ENCODE measurements at places on chromosomes 12 and 14.
A peak's percentile ranks its signal among the peaks of the same experiment; 100 is the strongest.

DNA sequence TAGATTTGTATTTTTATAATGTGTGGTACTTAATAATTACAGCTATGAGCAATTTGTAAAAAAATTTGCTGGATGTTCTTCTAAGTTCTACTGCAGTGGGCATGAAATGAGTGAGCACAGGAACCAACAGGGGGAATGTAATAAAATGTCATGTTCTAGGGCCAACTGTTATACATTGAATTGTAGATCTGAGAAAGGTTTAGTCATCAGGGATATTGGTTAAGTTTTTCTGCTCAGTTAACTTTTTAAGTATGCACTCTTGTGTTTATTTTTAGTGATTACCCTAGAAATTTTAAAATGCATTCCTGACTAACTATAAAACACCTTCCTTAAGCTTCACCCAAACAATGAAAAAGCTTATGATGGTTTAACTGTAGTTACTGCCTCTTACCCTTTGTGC, 101.8 kb downstream of the CAND1 start:
- DNase-seq = no peak

GRCh38 chr12:132075026-132075713, 68.9 kb downstream of the DDX51 start:
- DNase-seq = no peak

DNA sequence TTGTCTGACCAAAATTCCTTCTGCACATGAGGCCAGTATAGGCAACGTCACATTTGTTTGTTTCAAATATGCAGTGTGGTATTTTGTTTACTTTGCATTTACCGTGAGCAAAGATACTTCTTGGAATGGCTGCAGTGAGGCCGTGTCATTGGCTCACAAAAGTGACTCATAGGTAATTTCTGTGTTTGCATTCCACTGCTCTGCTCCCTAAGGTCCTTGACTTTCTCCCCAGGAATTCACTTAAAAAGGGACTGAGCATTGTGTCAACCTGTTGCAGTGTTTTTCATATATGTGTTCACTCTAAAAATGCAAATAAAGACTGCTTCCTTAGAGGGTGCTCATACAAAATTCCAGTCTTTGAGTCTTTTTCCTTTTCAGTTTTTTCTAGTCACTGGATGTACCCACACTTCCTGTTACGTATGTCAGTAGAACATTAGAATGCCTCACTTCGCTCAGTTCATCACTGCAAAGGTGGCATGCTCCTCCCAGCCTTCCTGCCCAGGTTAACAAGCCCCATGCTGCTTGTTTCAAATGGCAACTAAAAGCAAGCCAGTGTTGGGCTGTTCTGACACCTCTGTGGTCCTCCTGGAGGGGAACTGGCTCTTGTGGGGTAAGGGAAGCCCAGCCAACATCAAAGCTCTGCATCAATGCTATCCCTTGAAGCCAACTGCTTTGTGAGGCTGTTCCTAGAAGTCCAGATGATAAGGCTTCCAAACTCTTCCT, 9.1 kb downstream of the C12orf76 start:
- DNase-seq = peak; percentile 4

- DNase-seq = no peak
These were observed 3.9 kb downstream of the CEP170B start for GRCh38 chr14:104868811-104869572.

DNA sequence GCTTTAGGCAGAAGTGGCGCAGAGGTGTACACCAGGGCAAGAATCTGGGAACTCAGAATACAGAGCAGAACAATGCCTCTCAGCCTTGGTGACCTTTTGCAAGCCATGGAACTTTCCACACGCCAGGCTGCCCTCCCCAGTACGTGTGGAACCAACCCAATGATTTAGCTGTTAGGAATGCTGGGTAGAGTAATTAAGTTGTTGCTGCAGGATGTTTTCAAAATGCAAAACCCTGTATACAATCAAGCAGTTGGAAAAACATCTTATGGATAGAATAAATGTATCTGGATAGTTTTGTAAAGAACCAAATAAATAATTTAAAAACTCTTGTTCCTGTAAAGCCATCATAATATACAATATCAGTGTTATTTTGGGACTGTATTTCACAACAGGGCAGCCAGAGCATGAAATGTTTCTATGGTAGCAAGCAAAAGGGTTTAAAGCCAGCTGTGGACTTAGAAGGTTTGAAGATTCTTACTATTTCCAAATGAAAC, 19.4 kb downstream of the PPP1R36 start:
- no peak for DNase-seq
